ENCODE measurements at places on chromosomes 5 and 9.

DNA sequence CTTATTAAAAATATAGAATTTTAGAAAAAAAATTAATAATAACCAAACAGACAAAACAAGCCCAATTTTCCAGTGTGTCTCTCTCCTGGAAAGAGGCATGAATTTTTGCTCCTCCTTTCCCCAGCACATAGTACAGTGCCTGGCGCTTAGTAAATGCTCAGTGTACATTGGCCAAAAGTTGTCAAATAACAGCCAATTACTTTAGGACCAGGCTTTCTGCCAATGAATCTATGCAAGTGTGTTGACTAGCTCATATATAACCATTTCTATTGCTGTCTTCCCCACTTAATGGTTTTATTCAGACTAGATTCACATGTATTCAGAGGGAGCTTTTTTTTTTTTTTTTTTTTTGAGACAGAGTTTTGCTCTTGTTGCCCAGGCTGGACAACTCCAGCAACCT is 120.1 kb upstream of the CD180 start:
- no peak for DNase-seq

GRCh38 chr5:150311015-150311692 is 8.4 kb upstream of the ARSI start:
- DNase-seq = no peak

DNA sequence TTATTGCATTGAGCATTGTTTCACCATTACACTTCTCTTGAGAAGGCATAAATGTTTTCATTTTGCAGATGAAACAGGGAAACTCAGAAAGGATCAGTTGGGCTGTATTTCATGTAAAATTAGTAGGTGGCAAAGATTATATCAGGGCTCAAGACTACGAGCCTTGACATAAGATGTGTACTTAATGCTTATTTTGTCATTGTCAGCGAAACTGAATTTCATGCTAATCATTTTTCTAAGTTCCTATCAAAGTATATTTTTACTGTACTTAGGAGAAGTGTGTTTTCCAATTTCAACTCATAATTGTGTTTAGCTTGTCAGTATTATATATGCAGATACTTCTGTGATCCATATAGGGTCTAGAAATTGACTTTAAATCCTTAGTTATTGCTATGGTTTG is 123.8 kb downstream of the FBXL7 start:
- no peak for DNase-seq

- no peak for DNase-seq
These were observed 30.2 kb upstream of the HTR4 start for GRCh38 chr5:148684528-148684927.

DNA sequence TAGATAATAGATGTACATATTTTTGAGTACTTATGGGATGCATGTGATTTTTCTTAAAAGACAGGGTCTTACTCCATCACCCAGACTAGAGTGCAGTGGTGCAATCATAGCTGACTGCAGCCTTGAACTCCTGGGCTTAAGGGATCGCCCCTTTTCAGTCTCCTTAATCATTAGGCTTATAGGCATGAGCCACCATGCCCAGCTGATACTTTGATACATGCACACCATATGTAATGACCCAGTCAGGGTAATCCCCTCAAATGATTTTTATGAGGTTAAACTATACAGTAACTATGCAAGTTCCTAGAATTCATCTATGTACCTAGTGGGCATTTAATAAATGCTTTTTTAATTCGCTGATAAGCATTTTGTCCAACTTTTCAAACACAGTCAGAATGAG is 292.3 kb downstream of the DTWD2 start:
- no peak for DNase-seq

- no peak for DNase-seq
These were observed 164.0 kb downstream of the TTC39B start for GRCh38 chr9:15142878-15143534.

DNA sequence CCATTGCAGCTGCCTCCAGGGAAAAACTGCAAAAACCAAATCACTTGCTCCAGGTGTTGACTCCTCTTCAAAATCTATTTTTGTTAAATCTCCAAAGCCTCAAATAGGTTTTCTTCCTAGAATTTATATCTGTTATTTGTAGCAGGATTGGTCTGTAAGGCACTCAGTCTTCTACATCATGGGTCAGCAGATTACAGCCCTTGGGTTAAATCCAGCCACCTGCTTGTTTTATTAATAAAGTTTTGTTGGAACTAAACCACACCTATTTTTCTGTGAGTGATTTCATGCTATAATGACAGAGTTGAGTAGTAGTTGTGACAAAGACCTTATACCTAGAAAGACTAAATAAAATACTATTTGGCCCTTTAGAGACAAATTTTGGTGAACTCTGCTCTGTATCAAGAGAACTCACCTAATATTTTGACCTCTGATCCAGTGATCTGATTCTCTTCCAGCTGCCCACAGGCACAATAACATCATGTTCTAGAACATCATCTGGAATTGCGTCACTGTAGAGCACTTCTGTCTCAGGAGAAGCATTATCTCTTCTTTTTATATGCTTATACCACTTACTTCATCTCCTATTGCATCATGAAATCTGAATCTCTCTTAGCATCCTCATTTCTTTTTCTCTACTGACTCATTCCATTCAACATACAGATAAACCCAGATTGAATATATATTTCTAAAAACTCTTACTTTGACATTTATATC is 130.1 kb downstream of the RPS23 start:
- no peak for DNase-seq

GRCh38 chr5:156380848-156381247 is 53.9 kb downstream of the SGCD start:
- no peak for DNase-seq

DNA sequence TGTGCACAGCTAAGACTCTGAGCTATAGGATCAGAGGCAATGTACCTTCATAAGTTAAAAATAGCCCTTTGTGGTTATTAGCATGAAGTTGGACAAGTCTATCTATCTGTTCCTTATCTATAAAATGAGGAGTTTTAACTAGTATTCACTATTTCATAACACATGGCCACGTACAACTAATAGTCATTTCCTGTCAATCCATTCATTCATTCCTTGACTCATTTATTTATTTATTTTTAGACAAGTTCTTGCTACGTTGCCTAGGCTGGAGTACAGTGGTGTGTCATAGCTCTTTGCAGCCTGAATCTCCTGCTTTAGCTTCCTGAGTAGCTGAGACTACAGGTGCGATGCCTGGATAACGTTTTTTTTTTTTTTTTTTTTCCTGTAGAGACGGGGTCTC is 92.1 kb downstream of the NR3C1 start:
- no peak for DNase-seq

GRCh38 chr5:122501089-122501435 is 189.0 kb downstream of the SNCAIP start:
- DNase-seq = no peak

GRCh38 chr5:53983568-53984460 is 326.6 kb downstream of the ARL15 start:
- no peak for DNase-seq

DNA sequence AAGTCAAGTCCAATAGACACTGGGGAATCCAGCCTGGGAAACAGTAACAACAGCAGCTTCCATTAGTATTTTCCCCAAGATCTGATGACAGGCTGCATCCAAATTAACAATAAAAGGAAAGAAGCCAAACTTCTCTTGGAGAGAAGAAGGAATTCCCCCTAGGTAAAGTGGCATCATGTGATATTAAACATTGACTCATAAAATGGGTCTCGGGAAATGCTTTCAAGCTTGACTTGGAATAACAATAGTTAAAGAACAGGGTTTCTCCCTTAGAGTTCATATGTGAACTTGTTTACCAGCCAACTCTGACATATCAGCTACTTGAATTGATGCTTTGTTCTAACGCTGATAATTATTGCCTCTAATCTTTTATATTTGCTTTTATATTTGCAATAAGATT is 45.4 kb downstream of the ENTREP1 start:
- DNase-seq = no peak

GRCh38 chr9:97744710-97745708 is 47.9 kb upstream of the XPA start:
- DNase-seq = no peak

GRCh38 chr5:178186427-178186826 is 744 bp downstream of the GMCL2 start:
- DNase-seq = no peak

GRCh38 chr9:37652261-37652660 is 1.5 kb downstream of the FRMPD1 start:
- DNase-seq = no peak

DNA sequence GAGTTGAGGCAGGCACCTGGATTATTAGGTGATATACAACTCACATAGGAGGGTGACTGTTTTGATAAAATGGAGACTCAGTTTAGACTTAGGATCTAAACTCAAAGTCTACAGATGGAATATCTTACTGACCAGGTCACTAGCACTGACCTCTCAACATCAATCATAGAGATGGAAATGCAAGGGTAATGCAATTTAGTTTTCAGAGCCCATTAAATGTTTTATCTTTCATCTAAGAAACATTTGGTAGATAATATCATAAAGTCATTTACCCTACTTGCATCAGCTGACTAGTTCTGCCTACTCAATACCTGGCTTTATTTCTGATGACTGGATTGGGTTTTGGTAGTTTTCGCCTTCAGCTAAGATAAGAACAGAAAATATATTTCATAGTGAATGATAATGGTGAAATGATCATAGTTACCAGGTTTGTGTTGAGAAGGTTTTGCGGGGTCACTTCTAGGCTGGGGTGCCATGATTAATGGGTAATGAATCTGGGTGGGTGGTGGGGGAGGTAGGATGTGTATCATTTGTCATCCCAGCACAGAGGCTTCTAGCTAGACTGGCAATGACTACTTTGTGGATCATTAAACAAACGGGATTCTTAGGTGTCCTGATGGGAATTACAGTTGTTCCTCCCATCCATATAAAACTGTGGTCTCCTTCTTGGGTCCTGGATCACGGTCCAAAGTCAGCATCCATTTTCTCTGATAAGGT is 173.4 kb downstream of the PPP2R2B start:
- no peak for DNase-seq

DNA sequence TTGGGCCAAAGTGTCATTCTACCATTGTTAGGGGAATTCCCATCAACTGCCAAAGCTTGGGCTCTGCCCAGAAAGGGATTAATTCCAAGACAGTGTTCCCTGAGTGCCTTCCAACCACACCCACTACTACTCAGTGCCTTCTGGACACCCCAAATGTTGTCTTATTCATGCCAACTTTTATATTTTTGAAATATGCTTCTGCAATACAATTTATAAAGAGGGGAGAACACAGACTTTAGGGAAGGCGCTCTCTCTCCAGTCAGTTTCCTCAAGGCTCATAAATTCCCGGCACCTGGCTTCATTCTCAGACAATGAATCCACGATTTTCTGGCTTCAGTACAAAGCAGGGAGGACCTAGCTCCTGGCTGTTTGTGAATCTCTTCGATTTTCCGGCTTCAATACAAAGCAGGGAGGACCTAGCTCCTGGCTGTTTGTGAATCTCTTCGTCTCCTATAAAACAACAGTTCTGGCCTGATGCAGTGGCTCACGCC is 120.1 kb upstream of the MYO10 start:
- DNase-seq = no peak
